Renal cortical epithelial cell (primary cell): ENCODE measurements at places on chromosomes 12 and 14.
A peak's percentile ranks its signal among the peaks of the same experiment; 100 is the strongest.

DNA sequence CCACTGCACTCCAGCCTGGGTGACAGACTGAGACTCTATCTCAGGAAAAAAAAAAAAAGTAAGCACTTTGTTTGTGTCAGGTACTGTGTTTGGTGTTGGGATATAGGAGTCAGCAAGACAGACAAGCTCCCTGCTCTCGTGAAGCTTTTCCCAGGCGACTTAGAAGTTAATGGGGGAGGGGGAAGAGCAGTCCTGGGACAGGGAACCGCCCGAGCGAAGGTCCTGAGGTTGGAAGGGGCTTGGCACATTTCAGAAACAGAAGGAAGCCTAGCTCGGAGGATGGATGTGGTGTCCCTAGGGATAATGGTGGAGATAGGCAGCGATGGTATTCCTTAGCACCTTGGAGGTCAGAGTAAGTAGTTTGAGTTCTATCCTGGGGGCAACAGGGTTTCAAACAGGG, 8.5 kb upstream of the COX6A1 start:
- no peak for DNase-seq

GRCh38 chr12:6620137-6620884, 13.1 kb upstream of the CHD4 start:
- DNase-seq, result no peak

DNA sequence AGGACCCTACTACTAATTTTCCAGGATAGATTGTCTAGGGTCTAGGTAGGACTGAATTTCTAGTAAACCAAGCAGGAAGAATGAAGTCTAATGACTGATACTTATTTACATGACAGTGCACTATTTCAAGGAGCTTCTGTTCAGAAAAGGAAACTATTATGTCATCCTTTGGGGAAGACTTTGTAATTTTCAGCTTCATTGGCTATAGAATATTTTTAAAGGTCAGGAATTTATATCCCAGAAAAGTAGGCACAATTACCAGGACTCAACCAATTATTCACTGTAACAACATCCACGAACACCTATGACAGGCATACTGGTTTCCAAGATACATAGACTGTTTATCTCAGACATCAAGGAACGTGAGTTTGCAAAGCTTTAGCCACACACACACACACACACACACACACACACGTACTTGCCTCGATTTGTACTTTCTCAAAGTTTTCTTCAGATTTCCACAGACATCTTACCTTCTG, 23.2 kb downstream of the OR6S1 start:
- DNase-seq, result peak; percentile 24

DNA sequence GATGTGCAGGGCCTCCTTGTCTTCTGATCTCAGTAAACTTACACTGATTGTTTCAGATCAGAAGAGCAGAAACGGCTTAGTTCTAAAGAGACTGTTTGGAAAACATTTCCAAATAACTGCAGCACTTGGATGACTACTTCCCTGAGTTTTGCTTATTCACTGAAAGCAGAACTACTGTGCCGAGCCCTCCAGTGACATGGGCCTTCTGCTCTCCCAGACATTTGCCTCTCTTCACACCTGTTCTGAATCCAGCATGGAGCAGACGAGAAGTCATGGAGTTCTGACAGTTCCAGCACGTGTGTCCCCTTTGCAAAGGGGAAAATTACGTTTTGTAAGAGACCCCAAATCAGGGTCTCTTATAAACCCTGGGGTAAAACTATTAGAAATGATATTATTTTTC, 31.4 kb downstream of the ETNK1 start:
- no peak for DNase-seq

GRCh38 chr12:119409043-119409442, 74.5 kb downstream of the CCDC60 start:
- DNase-seq, result no peak

DNA sequence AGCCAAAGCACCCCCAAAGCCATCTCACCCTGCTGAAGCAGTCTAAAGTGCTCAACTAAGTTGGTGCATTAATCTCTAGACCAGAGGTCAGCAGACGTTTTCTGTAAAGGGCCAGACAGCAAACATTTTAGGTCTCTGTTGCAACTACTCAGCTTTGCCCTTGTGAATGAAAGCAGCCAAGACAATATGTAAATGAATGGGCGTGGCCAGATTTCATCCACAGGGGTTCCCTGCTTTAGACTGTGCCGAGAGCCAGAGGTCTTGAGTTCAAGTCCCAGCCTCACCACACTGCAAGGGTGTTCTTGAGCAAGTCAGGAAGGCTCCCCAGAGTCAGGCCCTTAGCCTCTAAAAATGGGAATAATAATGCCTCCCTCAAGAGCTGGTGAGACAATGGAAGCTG, 166.2 kb downstream of the CHST11 start:
- no peak for DNase-seq
